Kidney (tissue), 22 donors: ENCODE measurements at places on chromosomes 12 and 14. TPM values are rescaled to one million over a fixed set of nuclear protein-coding genes. Genes with fewer than 3 reads are reported as not detected.
A peak's percentile ranks its signal among the peaks of the same experiment; 100 is the strongest.

- no peaks in the 10 kb centered on the region for H3K36me3 ChIP-seq
- H3K27ac ChIP-seq, result no peak overlapping the region
- no peak for DNase-seq
- H3K27me3 ChIP-seq, result no peaks in the 10 kb centered on the region
- no peak overlapping the region for H3K4me3 ChIP-seq
Observed at GRCh38 chr12:84128117-84128991, 784.2 kb downstream of the SLC6A15 start.

DNA sequence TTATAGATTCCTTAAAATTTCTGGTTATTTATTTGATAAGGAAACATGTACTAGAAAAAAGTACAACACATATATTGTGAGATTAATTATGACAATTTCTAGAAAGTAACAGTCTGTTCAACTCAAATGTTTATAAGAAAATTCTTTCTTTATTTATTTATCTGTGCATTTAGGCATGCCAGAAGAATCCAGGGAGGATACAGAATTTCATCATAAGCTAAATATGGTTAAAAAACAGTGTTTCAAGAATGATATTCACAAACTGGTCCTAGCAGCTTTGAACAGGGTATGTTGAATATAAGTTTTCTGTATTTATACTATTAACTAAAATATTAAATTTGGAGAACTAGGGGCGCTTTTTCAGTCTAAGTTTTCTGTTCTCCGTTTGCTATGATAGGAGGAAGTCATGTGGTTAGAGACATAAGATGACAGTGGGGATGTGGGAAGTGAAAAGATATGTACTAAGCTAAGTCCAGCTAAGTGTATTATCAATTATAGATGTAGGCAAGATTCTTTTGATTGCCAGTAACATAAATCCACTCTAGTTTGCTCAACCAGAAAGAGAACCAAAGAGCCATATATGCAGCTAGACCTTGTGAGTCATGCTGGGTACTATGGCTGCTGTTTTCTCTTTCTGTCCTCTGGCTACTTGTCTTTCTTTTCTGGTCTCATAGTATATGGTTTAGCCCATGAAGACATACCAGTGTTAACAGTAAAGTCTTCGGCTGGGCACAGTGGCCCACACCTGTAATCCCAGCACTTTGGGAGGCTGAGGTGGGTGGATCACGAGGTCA is 39.0 kb downstream of the LRRK2 start:
- no peak overlapping the region for H3K27ac ChIP-seq
- H3K4me3 ChIP-seq, result no peak overlapping the region
- no peaks in the 10 kb centered on the region for H3K4me1 ChIP-seq
- no peaks in the 10 kb centered on the region for H3K36me3 ChIP-seq

DNA sequence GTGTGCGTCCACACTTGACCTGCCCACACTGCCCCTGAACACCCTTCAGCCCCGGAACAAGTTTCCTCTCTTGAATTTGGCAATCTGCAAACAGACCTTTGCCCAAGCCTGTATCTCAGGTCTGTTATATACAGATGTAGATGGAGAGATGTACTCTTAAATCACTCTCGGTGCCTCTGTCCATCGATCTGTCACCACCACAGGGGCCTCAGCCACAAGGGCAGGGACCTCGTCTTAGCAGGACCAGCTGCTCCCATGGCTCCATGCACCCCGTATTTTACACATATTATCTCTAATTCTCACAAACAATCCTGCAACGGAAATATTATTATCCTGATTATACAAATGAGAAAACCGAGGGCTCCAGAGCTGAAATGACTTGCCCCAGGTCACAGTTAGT is 313.4 kb downstream of the BCL11B start:
- no peaks in the 10 kb centered on the region for H3K36me3 ChIP-seq
- no peak for DNase-seq
- H3K27ac ChIP-seq, result no peak overlapping the region
- H3K4me1 ChIP-seq, result no peaks in the 10 kb centered on the region
- H3K27me3 ChIP-seq, result no peaks in the 10 kb centered on the region

The CMKLR1 gene
- total RNA-seq, result 25.7 TPM

DNA sequence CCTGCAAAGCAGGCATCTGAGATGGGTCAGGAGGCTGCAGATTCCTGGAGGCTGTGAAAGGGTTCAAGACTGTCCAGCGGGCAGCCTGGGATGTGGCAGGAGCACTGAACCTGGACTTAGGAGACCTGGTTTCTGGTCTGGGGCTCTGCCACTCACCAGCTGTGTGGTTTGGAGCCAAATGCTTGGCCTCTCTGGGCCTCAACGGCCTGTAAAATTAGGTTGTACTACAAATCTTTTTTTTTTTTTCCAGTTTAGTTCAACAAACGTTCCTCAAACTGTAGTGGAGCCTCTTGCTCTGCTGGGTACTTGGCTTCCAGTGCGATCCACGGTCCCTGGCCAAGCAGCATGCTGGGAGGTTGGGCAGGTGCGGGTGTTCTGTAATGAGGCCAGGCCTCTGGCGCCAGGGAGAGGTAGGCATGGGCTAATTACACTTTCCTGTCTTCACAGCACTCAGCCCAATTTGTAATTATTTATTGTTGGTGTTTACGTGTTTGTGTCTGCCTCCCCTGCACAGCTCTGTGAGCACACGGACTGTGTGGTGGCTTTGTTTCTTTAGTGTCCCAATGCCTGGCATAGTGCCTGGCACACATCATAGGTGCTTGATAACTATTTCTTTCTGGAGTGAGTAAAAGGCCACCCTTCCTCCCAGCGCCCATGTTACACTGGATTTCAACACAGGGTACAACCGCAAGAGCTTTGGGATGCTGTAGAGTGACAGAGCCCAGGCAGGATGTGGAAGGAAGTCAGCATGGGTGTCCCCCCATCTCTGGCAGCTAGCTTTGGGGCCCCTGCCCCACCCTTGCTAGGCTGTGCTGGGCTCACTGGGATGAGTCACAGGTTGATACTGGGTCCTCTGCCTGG is 5.8 kb upstream of the KRT80 start:
- no peak overlapping the region for H3K4me3 ChIP-seq
- DNase-seq, result no peak
- H3K4me1 ChIP-seq, result peaks cover 26% of the 10 kb centered on the region
- H3K36me3 ChIP-seq, result no peaks in the 10 kb centered on the region
- H3K27me3 ChIP-seq, result no peaks in the 10 kb centered on the region

The SPIC gene
- 0.44 TPM for total RNA-seq

The TAS2R46 gene
- 1.6 TPM for total RNA-seq

The TNS2 gene
- total RNA-seq, result 179 TPM

The CCDC177 gene
- not detected for total RNA-seq

DNA sequence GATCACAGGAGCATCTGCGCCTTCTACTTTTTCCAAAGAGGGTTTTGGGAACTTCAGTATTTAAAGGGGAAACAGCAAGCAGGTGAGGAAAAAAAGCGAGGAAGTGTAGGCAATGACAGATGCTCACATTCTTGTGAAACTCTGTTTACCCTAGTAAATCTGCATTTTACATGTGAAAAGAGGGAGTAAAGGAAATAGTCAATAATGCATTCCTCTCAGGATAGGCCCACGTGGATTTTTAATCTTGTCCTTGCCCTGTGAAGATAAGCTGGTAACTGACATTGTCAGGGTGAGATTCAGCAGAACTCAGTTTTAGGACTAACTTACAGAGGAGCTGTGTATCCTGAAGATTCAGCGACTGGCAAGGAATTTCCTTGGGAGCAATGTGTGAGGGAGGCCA is 1119.2 kb upstream of the TMEM132C start:
- no peaks in the 10 kb centered on the region for H3K4me1 ChIP-seq
- H3K27ac ChIP-seq, result no peak overlapping the region
- no peak for DNase-seq
- H3K36me3 ChIP-seq, result no peaks in the 10 kb centered on the region
- no peaks in the 10 kb centered on the region for H3K27me3 ChIP-seq

DNA sequence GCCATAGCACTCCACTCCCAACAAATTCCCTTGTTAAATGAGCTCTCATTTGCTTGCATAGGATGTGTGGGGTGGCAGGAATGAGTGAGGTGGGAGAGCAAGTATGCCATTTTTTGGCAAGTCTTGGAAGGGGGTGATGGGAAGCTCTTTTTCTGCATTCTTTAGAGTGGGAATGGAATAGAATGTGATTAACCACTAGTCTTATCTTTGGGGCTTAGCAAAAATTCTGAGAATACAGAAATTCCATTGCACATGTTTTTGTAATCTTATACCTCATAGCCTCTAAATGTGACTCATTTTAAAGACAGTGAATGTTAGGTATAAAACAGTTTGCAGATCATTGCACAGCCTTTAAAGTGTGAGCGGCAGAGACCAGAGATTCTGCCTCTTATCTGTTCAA is 28.4 kb upstream of the NEDD1 start:
- no peak overlapping the region for H3K27ac ChIP-seq
- H3K27me3 ChIP-seq, result no peaks in the 10 kb centered on the region
- no peak for DNase-seq

The TAS2R19 gene
- total RNA-seq, result 4.6 TPM

The P2RX2 gene
- 0.19 TPM for total RNA-seq

GRCh38 chr12:119115296-119115905 is 63.3 kb upstream of the HSPB8 start:
- H3K4me1 ChIP-seq, result no peaks in the 10 kb centered on the region
- H3K27ac ChIP-seq, result no peak overlapping the region
- no peak overlapping the region for H3K4me3 ChIP-seq
- DNase-seq, result peak; percentile 49

- H3K4me1 ChIP-seq, result peaks cover 27% of the 10 kb centered on the region
- no peaks in the 10 kb centered on the region for H3K36me3 ChIP-seq
Observed at GRCh38 chr14:90508536-90509254, 111.9 kb downstream of the CALM1 start.

The CD27 gene
- 6.6 TPM for total RNA-seq

- H3K4me3 ChIP-seq, result no peak overlapping the region
- H3K36me3 ChIP-seq, result peaks cover 12% of the 10 kb centered on the region
- H3K27me3 ChIP-seq, result no peaks in the 10 kb centered on the region
Observed at GRCh38 chr12:67302162-67302561, 33.0 kb downstream of the CAND1 start.

- no peaks in the 10 kb centered on the region for H3K36me3 ChIP-seq
- DNase-seq, result no peak
- no peak overlapping the region for H3K4me3 ChIP-seq
- H3K27ac ChIP-seq, result no peak overlapping the region
Observed at GRCh38 chr12:29282031-29282816, 98.7 kb downstream of the ERGIC2 start.

DNA sequence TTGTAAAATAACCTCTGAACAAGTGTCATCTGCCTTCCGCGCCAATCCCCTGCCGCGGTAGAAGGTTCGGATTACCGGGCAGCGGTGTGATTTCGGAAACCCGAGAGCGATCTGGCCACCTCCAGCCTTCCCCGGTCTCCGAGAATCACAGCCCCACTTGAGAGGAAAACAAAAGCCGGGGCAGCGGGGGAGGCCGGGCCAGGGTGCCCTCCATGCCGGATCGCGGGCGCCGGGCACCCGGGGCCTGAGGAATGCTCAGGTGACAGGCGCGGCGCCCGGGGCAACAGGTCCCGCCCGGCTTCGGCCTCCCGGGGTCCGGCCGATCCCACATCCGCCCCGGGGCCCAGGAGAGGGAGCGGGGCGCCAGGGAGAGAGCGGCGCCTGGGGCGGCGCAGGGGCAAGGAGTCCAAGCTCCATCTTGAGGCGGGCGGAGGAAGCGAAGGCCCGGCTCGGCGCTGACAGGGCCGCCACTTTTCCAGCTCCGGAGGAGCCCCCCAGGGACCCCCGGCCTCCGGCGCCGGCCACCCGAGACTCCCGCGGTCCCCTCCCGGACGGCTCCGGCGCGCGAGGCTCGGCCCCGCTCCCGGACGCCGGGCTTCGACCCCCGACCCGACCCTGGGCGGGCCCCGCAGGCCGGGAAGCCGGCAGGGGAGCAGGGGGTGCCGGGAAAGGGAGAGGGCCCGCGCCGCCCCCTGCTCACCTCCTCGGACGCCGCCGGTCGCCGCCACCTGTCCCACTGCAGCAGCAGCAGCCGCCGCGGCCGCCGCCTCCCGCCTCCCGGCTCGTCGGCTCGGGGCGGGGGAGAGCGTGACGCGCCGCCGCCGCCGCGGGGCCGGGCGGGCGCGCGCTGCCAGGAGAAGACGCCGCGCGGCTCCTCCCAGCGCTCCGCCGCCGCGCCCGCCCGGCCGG is at the start of gene CLIP1:
TSS of gene CLIP1 (minus strand) at position 849 of the 909 bp plus-strand sequence. CDS start 42,217 bp downstream, outside the sequence.
- no peaks in the 10 kb centered on the region for H3K36me3 ChIP-seq
- H3K27ac ChIP-seq, result peak within 1 kb of the TSS; percentile 99
- peaks cover 4% of the 10 kb centered on the region for H3K4me1 ChIP-seq
- DNase-seq, result peak; percentile 76
- H3K4me3 ChIP-seq, result peak within 1 kb of the TSS; percentile 93
- H3K27me3 ChIP-seq, result no peaks in the 10 kb centered on the region

The IGFBP6 gene
- 203 TPM for total RNA-seq

DNA sequence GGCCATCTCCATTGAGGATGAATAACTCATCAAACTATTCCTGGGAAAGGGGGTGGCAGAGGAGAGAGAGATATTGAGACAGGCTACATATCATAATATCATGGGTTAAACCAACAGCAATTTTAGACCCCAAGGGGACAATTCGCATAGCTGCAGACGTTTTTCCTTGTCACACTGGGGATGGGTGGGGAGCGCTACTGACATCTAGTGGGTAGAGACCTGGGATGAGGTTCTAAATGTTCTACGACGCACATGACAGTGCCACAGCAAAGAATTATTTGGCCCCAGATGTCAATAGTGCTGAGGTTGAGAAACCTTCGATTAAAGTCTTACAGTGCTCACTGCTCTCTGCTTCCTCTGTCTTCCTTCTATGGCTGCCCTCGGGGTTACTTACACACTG is 425.6 kb downstream of the NRXN3 start:
- H3K27me3 ChIP-seq, result no peaks in the 10 kb centered on the region
- H3K4me1 ChIP-seq, result no peaks in the 10 kb centered on the region
- no peak for DNase-seq
- H3K4me3 ChIP-seq, result no peak overlapping the region
- H3K27ac ChIP-seq, result no peak overlapping the region
- H3K36me3 ChIP-seq, result no peaks in the 10 kb centered on the region

DNA sequence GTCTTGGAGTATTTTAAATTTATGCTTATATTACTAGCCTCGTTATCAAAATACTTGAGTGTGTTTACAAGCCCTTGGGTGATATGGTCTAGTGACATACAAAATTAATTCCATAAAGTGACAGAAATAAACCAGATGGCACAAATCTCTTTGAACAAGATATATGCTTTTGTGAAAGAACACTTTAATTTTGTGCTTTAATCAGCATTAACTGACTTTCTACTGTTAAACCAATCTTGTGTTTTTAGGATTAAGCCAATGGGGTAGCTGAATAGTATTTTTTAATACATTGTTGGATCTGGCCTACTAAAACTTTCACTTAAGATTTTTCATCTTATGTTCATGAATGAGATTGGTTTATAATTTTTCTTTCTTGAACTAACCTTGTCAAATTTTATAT is 30.4 kb upstream of the GCH1 start:
- H3K27ac ChIP-seq, result no peak overlapping the region
- H3K36me3 ChIP-seq, result no peaks in the 10 kb centered on the region
- peak; percentile 20 for DNase-seq
- H3K4me3 ChIP-seq, result no peak overlapping the region

DNA sequence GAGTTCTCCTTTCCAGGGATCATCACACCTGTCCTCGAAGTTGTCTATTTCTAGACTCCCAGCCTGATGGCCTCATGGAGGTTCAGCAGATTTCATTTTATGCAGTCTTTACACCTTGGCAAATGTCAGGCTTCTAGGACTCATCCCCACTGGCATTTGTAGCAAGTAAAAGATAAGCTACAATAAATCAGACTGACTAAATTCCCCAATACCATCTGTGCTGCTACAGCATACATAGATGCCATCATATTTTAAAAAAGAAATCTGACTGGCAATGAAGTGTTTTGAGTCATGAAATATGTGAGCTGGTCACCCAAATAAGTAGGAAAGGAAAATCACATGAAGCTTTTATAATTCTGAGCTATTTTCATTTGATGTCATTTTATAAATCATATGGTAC is 55.3 kb downstream of the KCNC2 start:
- no peaks in the 10 kb centered on the region for H3K4me1 ChIP-seq
- no peaks in the 10 kb centered on the region for H3K36me3 ChIP-seq
- no peak for DNase-seq
- no peaks in the 10 kb centered on the region for H3K27me3 ChIP-seq

The CCDC175 gene
- not detected for total RNA-seq
